ENCODE measurements at places on chromosomes 5 and 9.

DNA sequence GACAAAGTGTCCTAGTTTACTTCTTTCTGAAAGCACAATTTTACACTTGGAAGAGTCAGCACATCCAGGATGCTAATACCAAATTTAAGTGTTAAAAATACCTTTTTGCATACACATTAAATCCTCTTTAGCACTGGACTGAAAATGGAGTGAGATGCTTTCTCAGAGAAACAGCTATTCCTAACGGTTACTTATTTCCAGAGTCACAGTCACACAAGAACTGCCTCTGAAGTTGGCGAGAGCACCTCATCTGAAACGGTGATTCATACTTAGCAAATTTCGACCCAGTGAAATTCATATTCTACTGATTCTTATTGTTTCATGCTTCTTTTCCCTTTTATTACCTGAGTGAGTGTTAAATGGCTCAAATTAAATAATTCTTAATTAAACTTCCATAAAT, 12.2 kb downstream of the CDH18 start:
- DNase-seq = no peak

- no peak for DNase-seq
These were observed 92.2 kb downstream of the CDC42SE2 start for GRCh38 chr5:131355971-131356528.

DNA sequence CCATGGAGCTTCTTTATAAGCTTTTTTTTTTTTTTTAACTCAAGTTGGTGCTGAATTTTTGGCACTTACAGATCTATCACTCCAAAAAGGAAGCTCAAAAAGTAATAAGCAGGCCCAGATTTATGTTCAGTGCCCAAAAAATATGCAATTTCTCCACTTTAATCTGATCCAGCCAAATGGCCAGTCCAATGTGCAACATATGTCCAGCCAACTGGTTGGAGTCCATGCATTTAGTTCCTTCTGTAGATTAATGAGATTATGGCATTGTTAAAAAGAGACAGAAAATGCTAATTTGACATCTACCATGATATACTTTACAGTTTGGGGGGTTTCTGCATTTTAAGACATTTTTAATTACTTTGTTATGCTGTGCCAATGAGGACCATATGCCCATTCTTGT, 129.5 kb downstream of the SLC1A3 start:
- DNase-seq = no peak

DNA sequence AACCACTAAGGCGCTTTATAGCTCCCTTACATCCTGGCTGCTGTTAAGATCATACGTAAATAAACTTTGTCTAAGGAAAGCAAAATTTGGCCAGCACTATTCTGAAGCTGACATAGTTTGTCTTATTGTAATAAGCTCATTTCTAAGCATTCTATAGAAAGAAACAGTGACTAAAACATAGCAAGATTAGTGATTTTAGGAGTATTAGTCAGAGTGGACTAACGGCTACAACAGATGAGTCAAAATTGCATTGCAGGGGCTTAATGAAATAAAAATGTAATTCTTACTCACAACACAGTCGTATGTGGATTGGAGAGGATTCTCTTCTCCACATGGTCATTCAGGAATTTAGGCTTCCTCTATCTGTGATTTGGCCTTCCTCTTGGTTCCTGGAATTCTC, 347.6 kb downstream of the GADD45G start:
- DNase-seq = no peak

DNA sequence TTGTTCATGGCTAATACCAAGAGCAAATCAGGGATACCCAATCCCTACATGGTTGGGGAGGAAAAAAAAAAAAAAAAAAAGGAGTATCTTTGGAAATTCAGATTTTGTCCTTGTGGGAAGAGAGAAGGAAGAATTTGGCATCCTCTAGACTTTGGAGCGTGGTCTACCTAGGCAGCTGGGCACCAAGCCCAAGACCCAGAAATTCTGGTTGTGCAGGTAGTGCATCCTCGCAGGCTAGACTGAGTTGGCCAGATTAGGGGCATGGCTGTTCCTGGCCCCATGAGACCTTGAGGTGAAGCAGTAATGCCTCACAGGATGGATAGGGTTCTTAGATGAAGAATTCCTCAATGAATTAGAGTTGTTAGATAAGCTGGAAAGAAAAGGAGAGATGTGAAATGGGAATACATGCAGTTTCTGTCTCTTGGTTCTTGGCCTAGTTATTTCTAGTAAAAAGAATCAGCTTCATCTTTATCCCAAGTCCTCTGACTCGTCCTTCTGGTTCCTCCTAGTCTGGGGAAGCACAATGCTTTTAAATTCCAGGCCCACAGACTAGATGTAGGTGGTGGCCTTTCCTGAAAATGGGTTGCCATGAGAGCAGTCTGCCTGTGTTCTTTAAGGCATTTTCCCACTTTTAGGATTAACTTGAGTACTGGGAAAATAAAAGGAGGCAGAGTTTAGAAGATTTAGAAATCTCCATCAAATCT, 140.5 kb upstream of the RUSC2 start:
- no peak for DNase-seq

DNA sequence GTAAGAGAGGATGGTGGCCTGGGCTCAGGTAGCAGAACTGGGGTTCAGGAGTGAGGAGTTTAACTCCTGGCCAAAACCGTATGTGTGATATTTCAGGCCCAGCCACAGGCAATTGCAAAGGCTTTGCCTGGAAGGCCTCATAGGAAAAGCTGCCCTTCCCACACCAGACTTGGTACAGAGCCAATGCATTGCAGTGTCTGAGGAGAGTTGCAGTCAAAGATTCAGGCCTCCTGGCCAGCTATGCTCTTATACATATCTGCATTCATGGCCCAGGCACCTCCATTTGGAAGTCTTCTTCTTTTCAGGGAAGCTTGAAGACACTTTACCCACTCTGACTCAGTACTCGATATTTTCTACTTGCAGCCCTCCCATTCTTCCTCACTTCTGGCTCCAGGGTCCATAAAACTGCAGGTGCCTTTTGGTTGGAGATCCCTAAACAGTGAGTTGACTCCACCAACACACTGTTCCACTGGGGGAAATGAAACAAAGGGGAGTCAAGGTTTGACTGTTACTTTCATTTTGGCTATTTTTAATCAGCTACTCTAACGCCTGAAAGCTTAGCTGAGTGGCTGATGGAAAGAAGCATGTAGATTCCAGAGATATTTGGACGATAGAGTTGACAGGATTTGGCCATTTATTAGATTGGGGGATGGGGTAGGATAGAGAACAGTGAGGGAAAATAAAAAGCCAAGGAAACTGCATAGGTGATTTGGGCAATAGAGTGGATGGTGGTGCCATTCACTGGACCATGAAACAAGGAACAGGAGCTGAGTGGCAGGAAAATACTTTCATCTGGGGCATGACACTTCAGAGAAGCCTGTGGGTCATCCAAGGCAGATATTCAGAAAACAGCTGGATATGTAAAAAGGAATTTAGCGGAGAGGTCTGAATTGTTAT, 30.6 kb upstream of the IL33 start:
- peak; percentile 33 for DNase-seq

GRCh38 chr5:28165096-28165495, 1126.7 kb upstream of the CDH9 start:
- DNase-seq = no peak

GRCh38 chr5:142120247-142120935, 11.8 kb downstream of the NDFIP1 start:
- DNase-seq = no peak

DNA sequence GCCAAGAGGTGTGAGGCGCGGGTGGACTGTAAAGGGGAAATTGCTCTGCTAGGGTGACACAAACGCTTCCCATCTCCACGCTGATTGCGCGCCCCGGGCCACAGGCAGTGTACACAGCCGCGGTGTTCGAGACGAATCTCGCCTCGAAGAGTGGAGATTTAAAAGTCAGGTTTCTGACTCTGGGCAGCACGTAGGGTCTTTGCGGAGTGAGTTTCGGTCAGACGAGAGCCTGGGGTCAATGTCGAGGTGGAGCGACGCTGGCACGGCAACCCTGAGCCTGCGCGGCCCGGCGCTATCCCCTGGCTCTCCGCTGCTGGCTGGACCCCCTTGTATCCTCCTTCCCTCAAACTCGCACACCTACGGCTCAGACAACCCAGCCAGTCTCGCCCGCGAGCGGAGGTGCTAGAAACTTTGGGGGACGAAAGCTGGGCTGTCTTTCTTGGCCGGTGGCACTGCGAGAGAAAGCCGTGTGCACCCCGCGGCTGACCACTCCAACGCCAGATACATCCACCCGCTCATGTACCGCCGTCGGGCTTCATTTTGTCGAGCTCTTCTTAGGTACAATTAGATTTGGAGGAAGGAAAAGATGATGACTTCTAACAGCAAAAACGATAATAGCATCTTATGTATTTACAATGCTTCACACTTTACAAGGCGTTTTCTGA, 5.4 kb upstream of the FOXB2 start:
- no peak for DNase-seq
